ENCODE measurements at places on chromosomes 1 and 21. TPM values are rescaled to one million over a fixed set of nuclear protein-coding genes. Genes with fewer than 3 reads are reported as not detected.

Gene ZFP69B
- total RNA-seq, result 1.2 TPM

Gene IVNS1ABP
- total RNA-seq, result 24.4 TPM

Gene LEMD1
- not detected for total RNA-seq

Gene MTFR1L
- total RNA-seq, result 27.2 TPM

Gene SYTL1
- total RNA-seq, result 0.25 TPM

Gene EYA3
- 6.6 TPM for total RNA-seq

All from A549 treated with GW870086 at 1 μM for 4 hours (cell line).